ENCODE measurements at places on chromosomes 2 and 18.

DNA sequence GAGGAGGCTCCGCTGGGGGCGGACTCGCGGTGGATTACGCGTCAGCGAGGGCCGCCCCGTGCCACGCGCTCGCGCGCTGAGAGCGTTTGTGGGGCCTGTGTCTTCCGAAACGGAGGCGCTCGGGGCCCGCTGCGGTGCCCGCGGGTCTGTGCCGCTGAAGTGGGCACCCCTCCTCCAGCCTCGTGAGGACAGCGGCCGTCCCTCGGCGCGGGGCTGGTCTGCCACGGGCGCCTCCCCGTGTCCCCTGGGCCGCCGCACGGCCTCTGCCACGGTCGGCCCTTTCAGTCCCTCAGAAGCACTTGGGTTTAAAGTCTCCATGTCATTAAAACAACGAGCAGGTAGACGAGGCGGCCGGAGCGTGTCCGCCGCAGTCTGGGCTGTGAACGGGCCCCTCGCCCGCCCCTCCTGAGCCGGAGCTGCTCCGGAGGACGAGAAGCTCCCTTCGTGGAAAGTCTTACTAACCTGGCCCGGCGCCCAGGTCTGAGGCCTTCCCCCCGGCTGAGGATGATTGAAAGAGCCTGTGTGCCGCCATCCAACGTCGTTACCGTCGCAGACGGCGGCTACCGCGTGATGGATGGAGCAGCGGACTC lies 97.6 kb downstream of the NFATC1 start:
- DNase-seq: no peak

GRCh38 chr18:31825772-31826171 lies 65.1 kb upstream of the SLC25A52 start:
- no peak for DNase-seq

- DNase-seq: no peak
Measured at GRCh38 chr2:122525336-122525735, 769.9 kb downstream of the TSN start.

GRCh38 chr2:213234641-213235040 lies 49.6 kb upstream of the SPAG16 start:
- no peak for DNase-seq

DNA sequence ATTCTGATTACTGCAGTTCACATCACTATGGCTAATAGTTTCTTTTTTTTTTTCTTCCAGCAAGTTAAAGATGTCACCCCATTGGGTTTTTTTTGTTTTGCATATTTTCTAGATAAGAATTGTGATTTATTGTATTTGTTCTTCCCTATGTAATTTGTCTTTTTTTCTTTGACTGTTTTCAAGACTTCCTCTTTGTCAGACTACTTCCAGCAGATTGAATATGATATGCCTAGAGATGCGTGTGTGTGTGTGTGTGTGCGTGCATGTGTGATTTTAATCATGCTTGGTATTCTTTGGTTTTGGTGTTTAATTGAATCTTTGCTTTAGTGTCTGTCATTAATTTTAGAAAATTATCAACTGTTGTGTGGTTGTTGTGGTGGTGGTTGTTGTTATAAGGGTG lies 166.7 kb upstream of the SLC39A10 start:
- DNase-seq: no peak

GRCh38 chr2:217652761-217653639 lies 349.8 kb downstream of the TNS1 start:
- DNase-seq: no peak

DNA sequence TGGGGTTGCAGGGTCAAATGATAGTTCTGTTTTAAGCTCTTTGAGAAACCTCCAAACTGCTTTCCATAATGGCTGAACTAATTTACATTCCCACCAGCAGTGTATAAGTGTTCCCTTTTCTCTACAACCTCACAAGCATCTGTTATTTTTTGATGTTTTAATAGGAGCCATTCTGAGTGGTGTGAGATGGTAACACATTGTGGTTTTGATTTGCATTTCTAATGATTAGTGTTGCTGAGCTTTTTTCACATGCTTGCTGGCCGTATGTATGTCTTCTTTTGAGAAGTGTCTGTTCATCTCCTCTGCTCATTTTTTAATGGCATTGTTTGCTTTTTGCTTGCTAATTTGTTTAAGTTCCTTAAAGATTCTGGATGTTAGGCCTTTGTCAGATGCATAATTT lies 107.7 kb downstream of the PDE11A start:
- DNase-seq: no peak

- no peak for DNase-seq
Measured at GRCh38 chr2:105328281-105329196, 996 bp downstream of the TGFBRAP1 start.

- no peak for DNase-seq
Measured at GRCh38 chr2:74835831-74836674, 2.1 kb downstream of the HK2 start.

DNA sequence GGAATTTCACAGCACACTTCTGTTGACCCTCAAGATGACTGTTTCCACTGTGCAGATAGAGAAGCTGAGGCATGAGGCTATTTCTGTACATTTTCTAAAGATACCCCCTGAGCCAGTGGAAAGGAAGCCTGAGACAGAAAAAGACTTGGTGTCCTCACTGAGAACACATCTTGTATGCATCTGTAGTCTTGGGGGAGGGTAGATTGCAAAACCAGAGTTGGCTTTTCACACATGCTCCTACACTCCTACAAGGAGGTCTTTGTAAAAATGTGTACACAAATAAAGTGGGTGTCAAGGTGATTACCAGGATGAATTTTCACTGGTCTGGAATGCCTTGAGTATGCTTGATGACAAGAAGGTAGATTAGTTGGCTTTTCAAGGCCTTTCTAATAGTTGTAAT lies 98.0 kb downstream of the KCTD18 start:
- DNase-seq: no peak

GRCh38 chr2:47688561-47688960 lies 94.4 kb upstream of the MSH6 start:
- DNase-seq: no peak

GRCh38 chr2:172848519-172848918 lies 112.9 kb downstream of the RAPGEF4 start:
- no peak for DNase-seq

DNA sequence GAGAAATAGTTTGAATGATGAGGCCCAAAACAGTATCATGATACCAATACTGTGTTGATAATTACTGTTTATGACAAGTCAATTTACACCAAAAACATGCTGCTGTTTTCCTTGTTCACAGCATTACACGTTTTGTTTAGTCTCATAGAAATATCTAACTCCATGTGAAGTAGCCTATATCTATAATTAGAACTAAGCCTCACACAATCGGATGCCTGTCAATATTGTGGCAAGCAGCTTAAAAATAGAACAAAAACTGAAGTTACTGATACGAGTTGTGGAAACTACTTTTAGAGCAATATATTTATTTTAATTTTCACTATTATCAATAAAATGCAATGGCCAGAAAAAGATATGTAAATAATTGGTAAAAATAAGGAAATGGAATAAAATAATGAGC lies 470.8 kb downstream of the ZEB2 start:
- no peak for DNase-seq

GRCh38 chr2:133369901-133370658 lies 198.2 kb downstream of the NCKAP5 start:
- DNase-seq: no peak

GRCh38 chr2:160522951-160523710 lies 29.5 kb upstream of the RBMS1 start:
- DNase-seq: no peak

GRCh38 chr2:94273242-94273641 lies 598.0 kb upstream of the TEKT4 start:
- DNase-seq: no peak

DNA sequence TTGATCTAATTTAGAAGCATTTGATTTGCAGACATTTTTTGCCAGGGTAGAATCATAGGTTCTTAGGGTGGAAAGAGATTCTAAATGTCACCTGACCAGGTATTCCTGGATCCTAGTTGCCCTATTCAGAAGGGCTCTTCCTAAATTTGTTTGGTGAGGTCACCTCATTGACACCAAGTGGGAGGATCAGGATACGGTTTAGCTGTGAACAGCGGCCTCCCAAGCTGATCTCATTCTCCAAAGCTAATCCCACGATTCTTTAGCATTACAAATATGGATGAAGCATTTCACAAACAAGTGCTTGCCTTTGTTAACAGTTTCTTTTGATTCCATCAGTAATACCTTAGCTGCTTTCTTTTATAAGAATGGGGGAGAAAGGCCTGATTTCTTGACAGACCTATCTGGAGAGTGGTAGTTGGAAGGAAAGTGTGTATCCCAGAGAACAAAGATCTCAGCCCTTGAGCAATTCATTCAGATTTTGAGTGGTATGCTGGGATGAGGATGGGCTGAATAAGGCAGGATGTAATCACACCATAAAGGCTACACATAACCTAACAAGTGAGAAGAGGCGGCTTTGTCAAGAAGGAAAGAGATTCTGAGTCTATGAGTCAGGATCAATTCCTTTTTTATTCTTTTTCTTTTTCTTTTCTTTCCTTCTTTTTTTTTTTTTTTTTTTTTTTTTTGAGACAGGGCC lies 16.6 kb downstream of the KCTD1 start:
- DNase-seq: no peak
